Kidney (tissue), 22 donors: ENCODE measurements at places on chromosomes 16 and 17. TPM values are rescaled to one million over a fixed set of nuclear protein-coding genes. Genes with fewer than 3 reads are reported as not detected.

The MMP15 gene
- total RNA-seq = 31.4 TPM

The SECTM1 gene
- total RNA-seq = 87.5 TPM

The CLEC19A gene
- not detected for total RNA-seq

The KRT20 gene
- total RNA-seq = not detected

The RBL2 gene
- 67.9 TPM for total RNA-seq

The TBC1D26 gene
- total RNA-seq = not detected

The MPO gene
- total RNA-seq = 0.47 TPM

The ACSM2A gene
- total RNA-seq = 59.3 TPM

DNA sequence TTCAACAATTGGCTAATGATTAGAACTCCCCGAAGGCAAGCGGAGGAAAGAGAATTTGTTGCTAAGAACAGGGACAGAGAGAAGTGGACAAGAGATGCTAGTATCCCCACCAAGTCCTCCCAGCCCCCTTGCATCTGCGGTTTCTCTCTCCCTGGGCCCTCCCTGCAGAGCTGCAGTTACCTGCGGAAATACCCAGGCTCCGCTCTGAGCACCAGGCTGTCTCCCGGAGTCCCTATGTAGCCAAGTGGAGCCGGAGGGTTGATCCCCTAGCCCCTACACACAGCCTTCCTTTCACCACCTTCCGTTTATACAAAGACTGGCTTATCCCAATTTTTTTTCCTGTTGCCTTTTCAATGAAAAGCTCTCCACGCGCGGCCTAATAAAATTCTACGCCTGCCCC, 834.4 kb downstream of the KCNJ2 start:
- DNase-seq = no peak

DNA sequence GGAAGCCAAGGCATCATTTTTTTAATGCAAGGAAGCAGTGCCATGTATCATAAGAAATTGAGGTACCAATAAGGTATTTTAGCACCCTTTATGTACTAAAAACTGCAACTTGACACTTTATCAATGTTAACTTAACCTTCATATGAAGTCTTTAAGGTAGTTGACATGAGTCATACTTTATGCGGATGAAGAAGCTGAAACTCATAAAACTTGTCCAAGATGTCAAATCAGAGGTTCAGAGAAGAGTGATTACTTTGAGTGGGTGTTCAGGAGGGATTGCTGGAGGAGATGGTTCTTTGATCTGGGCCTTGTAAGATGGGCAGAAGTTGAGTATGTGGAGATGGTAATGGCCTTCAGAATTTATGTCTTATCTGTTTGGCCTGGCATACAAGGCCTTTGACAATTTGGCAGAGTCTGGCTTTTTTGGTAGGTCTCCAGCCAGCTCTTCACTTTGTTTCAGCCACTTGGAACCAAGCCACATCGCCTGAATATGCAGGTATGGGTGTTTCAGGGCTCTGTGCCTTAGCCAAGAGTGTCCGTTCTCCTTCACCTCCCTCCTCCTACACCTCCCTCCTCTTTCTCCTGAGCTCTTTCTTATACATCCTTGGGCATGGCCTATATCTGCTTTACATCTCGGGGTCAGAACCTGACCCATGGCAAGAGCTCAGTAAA, 23.7 kb downstream of the YPEL2 start:
- DNase-seq = no peak

DNA sequence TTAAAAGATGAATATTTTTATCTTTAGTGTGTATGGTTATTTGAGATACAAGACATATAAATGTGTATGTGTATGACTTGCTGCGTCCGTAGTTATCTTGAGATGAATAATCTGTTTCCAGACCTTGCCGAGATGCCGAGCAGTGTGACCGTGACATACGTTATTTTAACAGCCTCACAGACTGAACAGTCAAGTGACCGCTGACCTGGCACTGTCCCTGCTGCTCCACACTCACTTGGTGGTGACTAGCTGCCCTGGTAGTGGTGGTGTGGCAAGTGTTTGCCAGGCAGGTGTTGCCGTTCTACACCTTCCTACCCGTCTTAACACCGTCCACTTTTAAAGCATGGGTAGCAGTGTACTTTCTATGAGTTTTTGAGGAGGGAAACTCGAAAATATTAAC, 5.0 kb downstream of the ZC3H18 start:
- no peak for DNase-seq

DNA sequence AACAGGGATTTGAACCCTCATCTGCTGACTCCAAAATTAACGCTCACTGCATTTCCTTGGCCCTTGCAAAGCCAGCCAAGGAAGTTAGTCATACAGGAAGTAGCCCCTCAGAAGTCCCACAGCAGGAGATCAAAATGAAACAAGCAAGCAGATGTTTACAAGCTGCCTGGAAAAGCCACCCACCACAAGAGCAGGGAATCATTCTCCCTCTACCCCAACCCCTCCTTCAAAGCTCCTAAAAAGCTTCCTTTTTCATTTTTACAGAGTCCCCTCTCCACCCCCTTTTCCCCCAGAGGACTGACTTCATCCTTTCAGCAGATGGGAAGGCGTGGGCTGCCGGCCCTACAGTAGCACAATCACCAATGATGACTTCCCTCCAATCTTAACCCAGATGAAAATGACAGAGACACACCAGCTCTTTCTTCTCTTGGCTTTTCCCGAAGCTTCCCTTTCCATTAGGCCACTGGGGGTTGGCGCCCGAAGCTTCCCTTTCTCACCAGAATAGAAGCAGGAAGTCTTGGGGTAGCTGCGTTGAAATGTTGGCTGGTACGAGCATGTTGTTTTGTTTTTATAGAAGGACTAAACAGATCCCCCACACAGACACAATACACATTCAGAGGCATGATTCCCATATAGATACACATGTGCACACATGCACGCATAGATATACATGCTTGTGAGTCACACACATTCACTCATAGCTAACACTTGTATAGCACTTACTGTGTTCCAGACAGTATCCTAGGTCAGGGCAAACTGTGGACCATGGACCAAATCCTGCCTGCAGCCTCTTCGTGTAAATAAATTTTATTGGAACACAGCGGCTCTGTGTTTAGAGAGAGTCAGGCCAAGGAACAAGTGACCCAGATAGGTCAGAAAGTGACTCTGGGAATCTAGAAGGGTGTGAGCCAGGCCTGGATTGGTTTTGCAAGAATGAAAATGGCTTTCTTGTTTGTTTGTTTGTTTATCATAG, 17.4 kb downstream of the ITPRIPL2 start:
- peak; percentile 90 for DNase-seq

DNA sequence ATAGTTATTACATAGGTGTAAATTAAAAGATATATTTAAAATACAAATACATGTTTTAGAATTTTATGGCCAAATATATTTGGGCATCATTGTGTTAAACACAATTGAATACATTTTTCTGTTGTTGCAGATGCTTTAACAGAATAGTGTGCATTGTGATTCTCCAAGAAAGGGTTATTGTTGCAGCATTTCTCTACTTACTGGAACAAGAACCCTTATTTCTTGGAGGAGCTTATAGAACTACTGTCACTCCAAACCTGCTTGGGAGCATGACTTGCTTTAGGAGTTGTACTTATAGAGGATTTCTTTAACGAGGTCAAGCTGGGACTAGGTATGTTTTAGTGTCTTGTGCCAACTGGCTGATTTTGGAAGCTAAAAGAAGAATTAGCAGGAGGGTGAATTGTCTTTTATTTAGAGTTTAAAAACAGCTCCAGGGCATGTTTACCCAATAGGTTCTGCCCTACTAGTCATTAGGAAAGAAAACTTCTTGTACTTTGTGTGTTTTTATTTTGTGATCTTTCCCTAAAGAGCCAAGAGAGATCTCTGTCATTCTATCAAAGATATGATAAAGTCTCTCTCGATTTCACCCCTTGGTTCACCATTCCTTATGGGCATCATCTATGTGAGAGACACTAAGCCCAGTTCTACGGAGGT, 279.8 kb upstream of the SALL1 start:
- no peak for DNase-seq

DNA sequence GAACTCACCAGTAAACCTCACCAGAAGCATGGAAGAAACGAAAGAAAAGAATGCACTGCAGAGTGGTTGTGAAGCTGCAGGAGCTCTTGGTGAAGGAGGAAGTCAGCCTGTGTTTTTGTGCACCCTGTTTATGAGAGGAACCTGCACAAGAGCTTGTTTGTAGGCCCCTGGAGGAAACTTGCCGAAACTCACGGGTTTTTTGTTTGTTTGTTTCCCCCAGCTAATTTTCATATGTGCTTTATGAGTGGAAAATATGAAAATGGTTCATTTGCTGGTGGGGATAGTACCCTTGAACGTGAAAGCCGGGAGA, 222.7 kb downstream of the C16orf95 start:
- no peak for DNase-seq

GRCh38 chr16:7675628-7676027, 343.0 kb downstream of the RBFOX1 start:
- no peak for DNase-seq

- no peak for DNase-seq
Observed at GRCh38 chr16:82059983-82060421, 24.9 kb downstream of the HSD17B2 start.

DNA sequence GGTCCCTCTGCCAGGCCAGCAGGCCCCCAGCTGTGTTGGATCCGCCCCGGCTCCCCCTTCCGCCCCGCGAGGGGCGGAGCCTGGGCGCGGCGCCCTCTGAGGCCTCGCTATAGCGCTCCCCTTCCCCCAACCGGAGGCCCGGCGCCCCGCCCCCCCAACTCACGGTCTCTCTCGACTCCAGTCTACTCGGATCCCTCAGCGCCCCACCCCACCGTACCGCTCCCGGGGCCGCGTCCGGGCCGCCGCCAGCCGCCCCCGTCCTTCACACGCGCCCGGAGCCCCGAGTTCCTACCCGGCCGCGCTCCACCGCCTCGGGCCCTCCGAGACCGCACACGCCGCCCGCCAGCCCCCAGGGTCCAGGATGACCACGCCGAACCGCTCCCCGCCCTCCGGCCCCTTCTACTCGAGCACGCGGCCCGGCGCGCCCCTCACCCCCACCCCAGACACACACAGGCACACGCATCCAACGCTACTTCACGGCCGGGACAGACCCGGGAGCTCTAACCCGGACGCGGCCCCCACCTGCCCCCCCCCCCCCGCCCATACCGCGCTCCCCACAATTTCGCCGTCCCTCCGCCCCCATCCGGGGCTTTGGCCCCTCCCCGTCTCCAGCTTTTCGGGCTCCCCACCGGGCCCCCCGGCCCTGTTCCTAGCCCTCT, 1.4 kb downstream of the PHF23 start:
- DNase-seq = peak; percentile 71

DNA sequence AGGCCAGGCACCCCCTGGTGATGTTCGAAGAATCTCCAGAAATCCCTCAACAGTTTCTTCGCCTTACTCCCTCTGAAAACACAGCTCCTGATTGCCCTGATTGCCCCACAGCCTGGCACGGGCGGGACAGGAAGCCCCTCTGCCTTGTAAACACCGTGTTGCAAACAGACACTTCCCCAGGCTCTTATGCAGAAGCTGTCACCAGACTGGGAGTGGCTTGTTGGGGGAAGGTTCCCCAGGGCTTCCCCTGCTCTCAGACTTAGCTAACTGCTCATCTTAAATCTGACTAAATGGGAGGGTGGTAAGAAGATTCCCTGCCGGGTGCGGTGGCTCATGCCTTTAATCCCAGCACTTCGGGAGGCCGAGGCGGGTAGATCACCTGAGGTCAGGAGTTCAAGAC, 11.2 kb downstream of the PIK3R5 start:
- no peak for DNase-seq

GRCh38 chr16:71536752-71537499, 10.7 kb downstream of the CHST4 start:
- no peak for DNase-seq

DNA sequence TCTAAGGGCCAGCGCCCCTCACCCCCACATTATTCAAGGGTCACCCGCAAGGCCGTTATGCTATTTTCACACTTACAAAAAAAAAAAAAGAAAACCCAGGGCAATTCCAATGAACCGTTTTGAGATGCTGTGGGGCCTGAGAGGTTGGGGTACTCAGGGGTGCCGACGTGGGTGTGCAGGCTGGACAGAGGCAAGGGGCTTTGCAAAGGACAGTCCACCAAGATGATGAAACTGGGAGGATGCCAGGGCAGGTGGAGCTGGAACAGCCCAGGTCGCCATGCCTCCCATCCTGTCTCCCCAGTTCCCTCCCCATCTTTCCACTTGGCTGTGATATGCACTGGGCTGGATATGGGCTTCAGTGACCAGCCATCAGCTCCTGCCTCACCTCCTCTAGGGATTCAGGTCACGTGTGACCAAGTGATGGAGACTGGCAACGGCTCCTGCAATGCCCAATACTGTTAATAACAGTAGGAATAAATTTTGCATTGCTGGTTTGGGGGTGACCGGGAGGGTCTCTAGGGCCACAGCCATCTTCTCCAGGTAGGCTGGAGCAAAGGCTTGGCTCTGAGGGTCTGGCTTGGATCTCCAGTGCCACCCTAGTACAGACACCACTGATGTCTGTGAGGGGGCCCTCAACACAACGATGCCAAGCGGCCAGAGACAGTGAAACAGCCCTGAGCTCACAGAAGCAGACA, 151.3 kb upstream of the TNRC6C start:
- DNase-seq = peak; percentile 32

- DNase-seq = no peak
Observed at GRCh38 chr17:75370286-75370915, 35.1 kb downstream of the GRB2 start.

DNA sequence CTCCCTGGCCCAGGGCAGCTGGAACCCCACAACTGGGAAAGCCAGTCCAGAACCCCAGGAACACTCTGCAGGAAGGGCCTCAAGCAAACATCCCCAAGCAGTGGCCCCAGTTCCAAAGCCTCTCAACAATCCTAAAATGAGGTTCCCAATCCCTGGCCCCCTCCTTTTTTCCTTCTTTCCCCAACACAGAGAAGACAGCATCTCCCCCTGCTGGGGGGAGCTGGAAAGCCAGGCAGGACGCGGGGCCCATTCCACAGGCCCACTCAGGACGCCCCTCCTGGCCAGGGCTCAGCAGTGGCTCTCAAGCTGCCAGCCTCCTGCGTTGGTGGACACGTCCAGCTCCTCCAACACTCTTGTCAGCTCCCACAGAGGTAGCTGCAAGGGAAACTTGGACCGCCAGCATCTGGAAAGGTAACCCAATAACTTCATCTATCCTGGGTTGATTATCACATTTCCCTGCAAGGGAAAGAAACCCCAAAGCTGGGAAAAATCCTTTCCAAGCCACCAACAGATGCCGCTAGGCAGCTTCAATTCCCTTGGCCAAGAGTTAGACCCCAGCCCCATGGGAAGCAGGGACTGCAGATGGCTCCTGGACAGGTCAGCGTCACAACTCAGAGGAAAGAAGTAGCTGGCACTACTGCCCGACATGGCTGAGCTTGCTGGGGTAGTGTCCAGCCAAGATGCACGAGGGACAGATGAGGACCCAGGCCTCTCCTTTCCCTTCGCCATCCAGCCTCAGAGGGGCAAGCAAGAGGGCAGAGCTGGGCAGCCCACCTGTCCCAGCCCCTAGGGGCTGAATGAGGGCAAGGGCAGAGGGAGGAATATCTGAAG, 7.6 kb downstream of the HDAC5 start:
- DNase-seq = no peak

GRCh38 chr16:88599092-88599733, 29.0 kb downstream of the ZC3H18 start:
- no peak for DNase-seq

DNA sequence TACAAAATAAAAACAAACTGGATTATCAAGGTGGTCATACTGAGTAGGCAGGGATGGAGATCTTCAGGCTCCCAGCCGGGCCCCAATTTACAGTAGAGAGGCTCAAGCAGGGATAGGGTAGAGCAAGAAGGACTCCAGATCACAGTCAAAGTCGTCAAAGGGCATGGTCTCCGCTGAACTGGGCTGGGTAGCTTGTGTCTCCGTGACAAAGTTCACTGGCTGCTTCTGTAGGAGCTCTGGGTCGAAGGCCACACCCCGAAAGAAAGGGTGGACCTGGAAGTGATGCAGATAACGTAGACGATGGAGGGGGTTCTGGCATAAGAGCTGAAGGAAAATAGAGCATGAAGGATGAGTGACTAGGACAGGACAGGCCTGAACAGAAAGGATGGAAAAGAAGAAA, 3.6 kb downstream of the RSKR start:
- DNase-seq = no peak
